Stimulated activated effector memory CD8-positive, alpha-beta T cell treated with anti-CD3 and anti-CD28 coated beads, Interleukin-12 subunit alpha, Interleukin-12 subunit beta, amount 100 ng/mL, for 72 hours (primary cell): ENCODE measurements at places on chromosomes 13 and 19.

DNA sequence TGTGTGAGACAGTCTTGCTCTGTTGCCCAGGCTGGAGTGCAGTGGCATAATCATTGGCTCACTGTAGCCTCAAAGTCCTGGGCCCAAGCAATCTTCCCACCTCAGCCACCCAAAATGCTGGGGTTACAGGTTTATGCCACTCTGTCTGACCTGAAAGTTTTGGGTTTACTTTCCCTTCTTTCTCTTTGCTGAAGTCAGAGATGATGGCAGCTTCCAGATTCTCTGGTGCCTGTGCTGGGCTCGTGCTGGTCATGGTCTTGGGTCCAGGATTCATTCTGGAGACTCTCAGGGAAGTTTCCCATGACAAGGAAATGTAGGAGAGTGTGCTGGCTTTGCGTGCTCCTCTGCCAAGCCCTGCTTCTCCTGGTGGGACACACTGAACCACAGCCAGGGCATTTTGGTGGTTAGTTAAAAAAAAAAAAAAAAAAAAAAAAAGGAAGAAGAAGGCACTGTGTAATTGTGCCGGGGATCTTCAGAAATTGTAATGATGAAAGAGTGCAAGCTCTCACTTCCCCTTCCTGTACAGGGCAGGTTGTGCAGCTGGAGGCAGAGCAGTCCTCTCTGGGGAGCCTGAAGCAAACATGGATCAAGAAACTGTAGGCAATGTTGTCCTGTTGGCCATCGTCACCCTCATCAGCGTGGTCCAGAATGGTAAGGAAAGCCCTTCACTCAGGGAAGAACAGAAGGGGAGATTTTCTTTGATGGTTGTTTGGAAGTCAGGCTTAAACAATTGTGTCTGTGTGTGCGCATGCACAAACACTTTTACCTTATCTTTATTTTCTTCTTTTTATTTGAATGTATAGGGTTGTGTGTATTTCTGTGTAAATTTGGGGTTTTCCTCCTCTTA lies at the start of gene ALOX5AP:
TSS of gene ALOX5AP (plus strand) at position 519 of the 847 bp plus-strand sequence. CDS start at position 582, 63 bp downstream.
- no peak for DNase-seq

- no peak for DNase-seq
Measured at GRCh38 chr13:63393112-63393511, 1977.5 kb upstream of the PCDH20 start.

DNA sequence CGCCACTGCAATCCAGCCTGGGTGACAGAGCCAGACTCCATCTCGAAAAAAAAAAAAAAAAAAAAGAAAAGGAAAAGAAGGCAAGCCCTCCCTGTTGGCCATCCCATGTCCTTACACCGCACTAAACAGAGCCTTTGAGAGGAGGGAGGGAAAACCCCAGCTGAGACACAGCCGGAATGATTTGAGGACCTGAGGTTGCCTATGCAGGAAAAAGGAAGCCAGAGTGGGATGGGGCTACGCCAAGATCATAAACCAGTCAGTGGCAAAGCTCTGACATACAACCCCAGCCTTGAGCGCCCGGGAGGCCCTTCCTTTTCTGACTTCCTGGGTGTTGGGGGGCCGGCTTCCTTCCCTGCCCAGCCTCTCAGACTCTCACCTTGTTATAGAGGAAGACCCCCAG lies 12.5 kb upstream of the CHERP start:
- no peak for DNase-seq

GRCh38 chr19:30074096-30074495 lies 132.1 kb downstream of the URI1 start:
- DNase-seq = no peak

DNA sequence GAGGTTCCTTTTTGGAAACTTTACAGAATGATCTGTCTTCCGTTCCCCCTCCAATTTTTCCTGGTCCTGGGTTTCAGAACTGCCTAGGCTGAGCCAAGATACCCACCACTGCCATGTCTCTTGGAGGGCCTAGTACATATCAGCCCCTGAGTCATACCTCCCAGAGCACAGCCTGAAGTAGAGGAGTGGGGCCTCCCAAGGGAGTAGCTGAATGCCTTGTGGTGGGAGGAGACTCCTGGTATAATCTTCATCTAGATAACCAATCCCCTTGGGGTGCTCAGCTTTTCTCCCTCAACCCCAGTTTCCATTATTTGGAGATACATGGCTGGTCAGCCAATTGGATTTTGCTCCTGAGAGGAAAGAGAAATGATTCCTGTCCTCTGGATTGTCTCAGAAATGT lies 30.3 kb downstream of the ZNF763 start:
- DNase-seq = no peak

DNA sequence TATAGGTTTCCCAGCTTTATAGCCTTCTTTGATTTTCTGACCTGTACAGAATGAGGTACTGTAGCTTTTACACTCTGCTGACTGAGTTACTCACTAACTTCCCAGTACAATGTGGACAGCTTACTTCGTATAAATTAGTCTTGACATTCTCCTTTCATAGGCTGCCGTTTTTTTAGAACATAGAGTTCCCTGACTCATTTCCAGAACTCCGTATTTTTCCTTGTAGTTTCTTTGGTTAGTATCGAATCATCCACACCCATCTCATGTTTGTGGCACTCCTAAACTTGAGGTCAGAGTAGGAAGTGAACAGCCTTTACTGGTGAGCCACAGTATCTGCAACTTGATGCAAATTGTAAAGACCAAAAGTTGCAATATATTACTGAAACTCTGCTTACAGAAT lies 303.9 kb downstream of the SLITRK5 start:
- no peak for DNase-seq

DNA sequence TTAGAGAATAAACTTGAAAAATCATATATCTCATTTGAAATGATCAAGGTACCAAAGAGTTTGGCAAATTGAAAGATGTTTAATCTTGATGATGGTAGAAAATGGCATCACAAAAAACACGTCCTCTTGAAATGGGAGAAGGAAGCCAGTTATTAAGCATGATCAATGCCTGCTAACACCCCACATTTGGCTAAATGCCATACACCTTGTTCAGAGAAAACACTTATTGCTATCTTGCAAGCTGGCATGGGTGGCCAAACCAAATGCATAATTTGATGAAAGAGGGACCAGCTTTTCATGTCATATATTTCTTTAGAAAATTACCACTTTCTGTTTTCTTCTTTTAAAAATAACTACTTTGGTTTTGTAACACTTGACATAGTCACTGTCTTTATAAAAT lies 141.3 kb downstream of the ZAR1L start:
- no peak for DNase-seq

DNA sequence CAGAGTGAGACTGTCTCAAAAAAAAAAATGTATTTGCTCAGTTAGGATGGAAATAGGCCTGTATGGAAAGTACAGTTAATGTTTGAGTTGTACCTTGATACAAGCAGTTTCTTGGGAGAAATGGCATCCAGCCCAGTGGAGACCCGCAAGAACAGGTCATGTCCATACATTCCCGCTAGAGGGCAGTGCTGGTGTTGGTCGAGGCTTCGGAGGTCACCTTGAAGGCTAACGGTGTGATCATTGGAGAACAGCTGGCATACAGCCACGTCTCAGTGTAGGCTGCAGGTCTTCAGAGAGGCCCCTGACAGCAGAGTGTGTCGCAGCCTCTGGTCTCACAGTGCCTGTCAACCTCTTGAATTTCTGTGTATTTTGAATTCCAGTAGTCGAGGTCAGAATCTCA lies 7.5 kb downstream of the ZNF610 start:
- peak; percentile 65 for DNase-seq

- no peak for DNase-seq
Measured at GRCh38 chr19:3478409-3479176, 1.7 kb downstream of the SMIM24 start.

DNA sequence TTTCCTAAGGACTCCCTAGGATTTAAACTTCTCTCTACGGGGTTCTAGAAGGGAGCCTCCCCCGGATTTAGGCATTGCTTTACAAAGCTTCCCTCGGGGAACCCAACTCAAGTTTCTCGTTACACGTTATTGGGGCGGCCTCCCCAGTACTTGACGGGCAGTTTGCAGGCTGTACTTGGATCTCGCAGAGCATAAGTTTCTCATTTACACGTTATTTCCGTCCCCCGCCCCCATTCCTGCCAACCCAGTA lies 584 bp downstream of the SMG9 start:
- peak; percentile 95 for DNase-seq

GRCh38 chr13:40508127-40508526 lies 158.3 kb downstream of the FOXO1 start:
- no peak for DNase-seq

GRCh38 chr19:17847538-17848366 lies at the start of gene JAK3:
Gene JAK3, minus strand, starts transcription at chr19:17847982. Its CDS starts 3,565 bp downstream, at chr19:17844417.
- peak; percentile 81 for DNase-seq

- no peak for DNase-seq
Measured at GRCh38 chr13:61874970-61875579, 459.4 kb upstream of the PCDH20 start.

DNA sequence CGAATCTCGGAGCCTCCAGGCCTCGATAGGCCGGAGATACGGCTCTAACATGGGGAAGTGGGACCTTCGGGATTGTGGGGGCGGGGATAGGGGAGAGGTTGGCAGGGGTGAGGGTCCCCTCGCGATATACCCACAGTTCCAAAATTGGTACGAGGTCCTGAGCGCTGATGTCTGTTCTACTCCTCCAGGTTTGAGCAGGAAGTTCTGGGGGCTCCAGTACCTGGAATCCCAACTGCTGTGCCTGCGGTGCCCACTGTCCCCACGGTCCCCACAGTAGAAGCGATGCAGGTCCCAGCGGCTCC lies 447 bp downstream of the RBM42 start:
- DNase-seq = no peak

- DNase-seq = no peak
Measured at GRCh38 chr13:111469916-111470506, 149.6 kb downstream of the TEX29 start.

DNA sequence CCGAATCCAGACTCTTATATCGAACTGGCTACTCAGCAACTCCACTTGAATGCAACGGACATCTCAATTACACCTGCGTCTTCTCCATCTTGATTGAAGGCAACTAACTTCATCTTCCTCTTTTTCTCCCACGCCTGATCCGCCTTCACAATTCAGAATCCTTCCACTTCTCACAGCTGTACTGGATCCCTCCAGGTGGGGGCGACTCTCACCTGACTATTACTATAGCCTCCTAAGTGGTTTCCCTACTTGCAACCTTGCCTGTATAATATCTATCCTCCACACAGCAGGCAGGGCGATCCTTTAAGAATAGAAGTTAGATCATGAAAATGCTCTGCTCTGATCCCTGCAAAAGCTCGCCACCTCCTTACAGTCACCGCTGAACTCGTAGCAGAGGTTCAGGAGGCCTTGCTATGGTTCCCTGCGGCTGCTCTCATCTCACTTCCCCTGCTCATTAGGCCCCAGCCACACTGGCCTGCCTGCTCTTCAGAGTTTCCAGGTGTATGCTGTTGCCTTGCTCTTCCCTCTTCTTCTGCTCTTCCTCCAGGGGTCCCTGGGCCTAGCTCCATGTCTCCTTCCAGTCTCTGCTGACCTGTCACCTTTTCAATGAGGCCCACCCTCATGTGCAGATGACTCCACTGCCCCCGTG lies 31.9 kb downstream of the RFXAP start:
- no peak for DNase-seq

- no peak for DNase-seq
Measured at GRCh38 chr13:79407349-79407979, 1.4 kb upstream of the RBM26 start.

DNA sequence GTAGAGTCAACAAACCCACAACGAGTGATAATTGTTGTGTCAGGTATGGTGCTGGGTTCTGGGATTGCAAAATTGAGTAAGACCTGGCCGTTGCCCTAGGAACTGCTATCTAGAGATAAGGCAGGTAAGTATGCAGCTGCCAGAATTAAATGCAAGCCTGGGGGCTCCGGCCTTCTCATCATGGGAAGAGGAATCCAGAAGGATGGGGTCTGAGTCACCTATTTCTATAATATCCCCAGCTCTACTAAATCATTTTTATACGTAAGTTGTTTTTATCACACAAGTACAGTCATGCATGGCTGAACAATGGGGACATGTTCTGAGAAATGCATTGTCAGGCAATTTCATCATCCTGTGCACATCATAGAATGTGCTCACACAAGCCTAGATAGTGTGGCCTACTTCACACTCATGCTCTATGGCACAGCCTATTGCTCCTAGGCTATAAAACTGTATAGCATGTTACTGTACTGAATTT lies 203.0 kb downstream of the KLF5 start:
- DNase-seq = no peak

DNA sequence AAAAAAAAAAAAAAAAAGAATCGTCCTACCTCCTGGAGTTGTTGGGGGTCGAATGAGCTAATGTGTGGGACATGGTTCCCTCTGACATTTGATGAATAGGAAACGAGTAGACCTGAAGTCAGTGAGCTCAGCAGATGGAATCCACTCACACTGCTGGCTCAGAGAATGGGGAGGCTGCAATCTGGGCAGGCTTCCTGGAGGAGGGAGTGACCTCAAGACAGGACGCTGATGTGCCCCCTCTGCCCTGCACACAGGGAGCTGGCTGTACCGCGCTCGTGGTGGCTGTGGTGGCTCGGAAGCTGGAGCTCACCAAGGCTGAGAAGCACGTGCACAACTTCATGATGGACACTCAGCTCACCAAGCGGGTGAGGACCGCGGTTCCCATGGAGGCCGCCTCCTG lies 19.8 kb upstream of the ARRDC2 start:
- no peak for DNase-seq

GRCh38 chr19:29695765-29696564 lies 19.1 kb downstream of the C19orf12 start:
- no peak for DNase-seq

DNA sequence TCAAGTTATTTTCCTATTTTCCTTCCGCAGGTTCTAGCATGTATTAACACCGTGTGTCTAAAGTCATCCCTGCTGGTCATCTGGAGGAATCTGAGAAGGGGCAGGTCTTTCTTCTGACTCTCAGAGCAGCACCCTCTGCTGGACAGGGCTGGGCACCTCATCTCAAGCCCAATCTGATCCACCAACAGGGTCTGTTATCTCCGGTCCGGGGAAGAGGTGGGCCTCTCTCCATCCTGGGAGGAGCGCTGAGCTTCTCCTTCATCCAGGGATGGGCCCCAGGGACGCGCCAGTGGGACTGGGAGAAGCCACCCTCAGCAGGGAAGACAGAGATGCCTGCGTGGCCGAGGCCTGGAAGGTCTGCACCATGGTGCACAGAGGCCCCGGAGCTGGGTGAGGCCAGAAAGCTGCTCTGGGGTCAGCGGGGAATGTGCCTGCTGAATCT lies 26.0 kb upstream of the ZNF331 start:
- peak; percentile 65 for DNase-seq

DNA sequence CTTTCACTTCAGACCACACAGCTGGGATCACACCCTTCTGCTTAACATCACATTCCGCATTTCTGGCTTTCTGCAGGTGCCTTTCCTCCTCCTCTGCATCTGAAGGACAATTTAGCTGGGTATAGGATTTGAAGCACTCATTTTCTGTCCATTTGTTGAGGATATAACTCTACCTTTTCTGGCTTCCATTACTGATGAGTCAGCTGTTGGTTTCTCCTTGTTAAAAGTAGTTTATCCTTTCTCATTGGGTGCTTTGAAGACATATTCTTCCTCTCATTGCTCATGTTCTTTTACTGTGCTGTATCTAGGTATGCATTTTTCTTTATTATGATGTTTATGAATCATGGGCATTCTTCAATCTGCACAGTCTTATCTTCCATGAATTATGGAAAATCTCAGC lies 199.3 kb upstream of the SOX1 start:
- no peak for DNase-seq
